ENCODE measurements at places on chromosomes 5 and 9.

DNA sequence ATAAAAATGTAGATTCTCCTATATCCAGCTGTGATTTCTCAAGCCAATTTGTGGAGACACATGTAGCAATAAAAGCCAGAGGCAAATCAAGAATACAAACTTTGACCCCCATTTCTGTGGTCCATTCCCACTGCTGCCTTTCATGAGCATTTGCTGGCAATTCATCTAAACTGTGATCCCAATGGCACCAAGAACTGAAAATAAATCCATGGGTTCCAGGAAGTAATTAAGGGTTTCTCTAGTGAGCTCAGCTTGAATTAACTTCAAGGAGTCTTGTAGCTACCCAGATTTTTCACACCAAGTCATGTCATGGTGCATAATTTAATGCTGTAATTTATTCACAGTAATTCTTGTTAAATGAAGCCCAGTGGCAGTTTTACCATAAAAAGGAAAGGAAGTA, 145.0 kb upstream of the SMC2 start:
- no peak for DNase-seq

DNA sequence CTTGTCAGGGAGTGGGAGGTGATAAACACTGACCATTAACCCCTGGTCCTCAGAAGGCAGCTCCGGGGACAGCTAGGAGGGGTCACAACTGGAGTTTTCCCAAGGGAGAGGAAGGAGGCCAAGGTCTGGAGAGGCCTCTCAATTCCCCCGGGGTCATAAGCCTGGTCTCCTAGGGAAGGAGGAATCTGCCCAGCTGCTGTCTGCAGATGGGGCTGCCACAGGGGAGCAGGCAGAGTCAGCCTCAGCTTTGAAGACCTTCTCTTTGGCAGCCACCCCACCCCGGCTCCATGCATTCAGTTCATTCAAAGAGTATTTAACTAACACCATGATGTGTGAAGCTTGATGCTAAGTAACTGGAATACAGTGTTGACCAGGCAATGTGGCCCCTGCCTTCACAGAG, 74.6 kb upstream of the HSPA9 start:
- no peak for DNase-seq

GRCh38 chr5:147267082-147267832, 32.4 kb downstream of the STK32A start:
- no peak for DNase-seq

GRCh38 chr5:40790947-40791593, 7.1 kb downstream of the PRKAA1 start:
- DNase-seq, result no peak

DNA sequence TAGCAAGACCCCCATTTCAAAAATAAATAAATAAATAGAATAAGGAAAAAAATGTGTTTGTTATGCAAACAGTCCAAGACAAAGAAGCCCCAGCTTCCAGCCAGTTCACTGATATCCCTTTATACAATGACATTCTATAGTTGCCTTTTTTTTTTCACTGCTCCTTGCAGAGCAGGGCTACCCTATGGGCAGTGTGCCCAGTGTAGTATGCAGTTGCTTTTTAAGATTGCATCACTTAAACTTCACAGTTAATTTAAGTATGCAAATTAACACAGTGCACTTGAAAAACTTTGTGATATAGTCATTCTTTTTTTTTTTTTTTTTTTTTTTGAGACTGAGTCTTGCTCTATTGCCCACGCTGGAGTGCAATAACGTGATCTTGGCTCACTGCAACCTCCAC, 40.8 kb upstream of the ARRDC3 start:
- no peak for DNase-seq

Measured in fibroblast of the conjunctiva (primary cell).